ENCODE measurements at places on chromosomes 4 and X.

- DNase-seq = no peak
Observed at GRCh38 chr4:58357947-58358346, 1247.8 kb upstream of the IGFBP7 start.

GRCh38 chrX:69093960-69094871 lies 71.0 kb downstream of the PJA1 start:
- DNase-seq = peak; percentile 17

DNA sequence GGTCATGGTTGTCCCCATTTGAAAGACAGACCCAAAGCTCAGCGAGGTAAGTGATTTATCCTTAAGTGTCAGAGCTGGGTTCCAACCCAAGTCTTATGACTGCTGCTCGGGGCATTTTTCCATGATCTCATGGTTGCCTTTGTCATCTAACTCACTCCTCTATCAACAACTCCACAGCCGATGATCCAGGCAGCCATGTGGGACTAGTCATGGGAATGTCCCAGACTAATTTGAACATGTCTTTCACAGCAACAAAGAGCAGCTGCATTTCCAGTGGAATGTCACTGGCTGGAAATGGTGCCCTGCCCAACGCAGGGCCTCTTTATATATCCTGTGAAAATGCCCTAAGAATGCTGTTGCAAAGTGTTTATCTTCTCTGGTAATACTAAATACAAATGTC lies 284.8 kb upstream of the PPARGC1A start:
- DNase-seq = no peak

- no peak for DNase-seq
Observed at GRCh38 chr4:1155314-1155713, 17.1 kb downstream of the SPON2 start.

- no peak for DNase-seq
Observed at GRCh38 chr4:105911426-105911825, 16.2 kb downstream of the NPNT start.

DNA sequence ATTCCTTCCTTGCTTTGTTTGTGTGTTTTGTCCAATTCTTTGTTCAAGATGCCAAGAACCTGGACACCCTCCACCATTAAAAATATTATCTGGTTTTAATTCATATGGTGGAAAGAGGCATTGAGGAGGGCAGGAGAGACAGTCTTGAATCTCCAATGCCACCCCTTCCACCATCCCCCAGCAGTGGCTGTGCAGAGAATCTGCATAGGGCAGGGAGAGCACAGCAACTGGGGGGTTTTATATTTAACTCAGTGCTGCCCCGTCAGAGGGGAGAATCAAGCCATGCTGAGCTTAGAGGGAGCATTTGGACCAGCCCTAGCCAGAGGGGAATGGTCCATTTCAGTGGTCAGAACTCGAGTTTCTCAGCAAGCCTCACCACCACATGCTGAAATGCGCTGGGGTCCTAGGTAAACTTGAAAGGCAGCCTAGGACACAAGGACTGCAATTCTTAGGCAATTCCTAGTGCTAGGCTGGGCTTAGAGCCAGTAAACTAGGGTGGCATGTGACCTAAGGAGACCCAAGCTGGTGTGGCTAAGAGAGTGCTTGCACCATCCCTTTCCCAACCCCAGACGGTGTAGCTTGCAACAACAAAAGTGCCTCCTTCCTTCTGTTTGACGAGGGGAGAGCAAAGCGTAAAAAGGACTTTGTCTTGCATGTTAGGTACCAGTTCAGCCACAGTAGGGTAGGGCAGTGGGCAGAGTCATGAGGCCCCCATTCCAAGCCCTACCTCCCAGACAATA lies 34.2 kb downstream of the CCDC158 start:
- DNase-seq = no peak

- DNase-seq = no peak
Observed at GRCh38 chr4:152935631-152936445, at the start of gene FHDC1. FHDC1 (plus strand) TSS chr4:152936323; CDS start chr4:152943058, 6,735 bp downstream.

DNA sequence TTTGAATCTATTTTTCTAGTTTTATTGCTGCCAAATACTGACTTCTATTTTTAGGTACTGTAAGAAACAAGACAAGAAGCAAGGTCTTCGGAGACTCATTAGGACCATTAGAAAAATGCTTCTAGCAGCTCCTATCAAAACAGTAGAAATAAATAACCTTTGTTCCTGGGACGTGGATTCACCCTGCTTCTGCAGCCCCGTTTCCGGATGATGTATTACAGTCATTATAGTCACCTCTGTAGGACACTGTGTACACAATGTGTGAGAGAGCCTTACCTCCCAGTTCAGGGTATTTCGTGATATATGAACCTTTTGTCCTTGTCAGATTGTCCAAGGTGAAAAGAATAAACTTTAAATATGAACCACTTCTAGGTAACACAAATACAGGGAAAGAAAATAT lies 484.0 kb upstream of the TECRL start:
- DNase-seq = no peak

GRCh38 chrX:131565909-131566308 lies 22.0 kb downstream of the OR13H1 start:
- no peak for DNase-seq

GRCh38 chr4:124903995-124904722 lies 191.6 kb upstream of the ANKRD50 start:
- DNase-seq = no peak

GRCh38 chr4:4446434-4446833 lies 59.5 kb downstream of the NSG1 start:
- no peak for DNase-seq

- DNase-seq = no peak
Observed at GRCh38 chr4:79177388-79177787, 148.5 kb downstream of the NAA11 start.

DNA sequence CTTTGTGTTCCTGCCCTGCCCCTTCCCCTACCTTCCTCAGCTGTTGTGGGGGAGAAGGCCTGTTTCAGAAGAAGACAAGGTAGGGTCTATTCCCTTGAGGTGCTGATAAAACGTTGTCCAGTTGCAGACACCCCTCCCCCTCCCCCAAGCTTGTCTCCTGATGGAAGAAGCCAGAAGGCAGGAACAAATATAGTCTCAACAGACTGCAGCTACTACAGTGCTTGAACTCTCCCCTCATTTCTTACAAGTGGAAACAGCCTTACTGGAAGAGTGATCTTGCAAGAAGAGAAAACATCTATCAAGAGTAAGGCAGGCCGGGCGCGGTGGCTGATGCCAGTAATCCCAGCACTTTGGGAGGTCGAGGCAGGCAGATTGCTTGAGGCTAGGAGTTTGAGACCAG lies 11.0 kb upstream of the MAP7D3 start:
- DNase-seq = no peak

DNA sequence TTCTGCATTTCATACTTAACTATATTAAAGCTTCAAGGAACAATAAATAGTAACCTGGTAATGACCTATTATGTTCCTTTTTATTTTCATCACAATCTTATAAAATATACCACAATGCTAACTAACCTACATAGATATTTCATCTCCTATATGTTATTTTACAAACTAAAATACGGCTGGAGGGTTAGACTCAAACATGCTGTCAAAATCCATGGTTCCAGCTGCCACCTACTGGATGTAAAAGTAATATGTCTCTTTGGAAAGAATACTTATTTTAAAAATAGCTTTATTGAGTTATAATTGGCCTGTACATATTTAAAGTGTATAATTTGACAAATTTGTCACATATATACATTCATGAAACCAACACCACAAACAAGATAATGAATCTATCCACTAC lies 15.0 kb downstream of the RGN start:
- DNase-seq = no peak

GRCh38 chr4:7352486-7352885 lies 82.2 kb downstream of the PSAPL1 start:
- DNase-seq = no peak

DNA sequence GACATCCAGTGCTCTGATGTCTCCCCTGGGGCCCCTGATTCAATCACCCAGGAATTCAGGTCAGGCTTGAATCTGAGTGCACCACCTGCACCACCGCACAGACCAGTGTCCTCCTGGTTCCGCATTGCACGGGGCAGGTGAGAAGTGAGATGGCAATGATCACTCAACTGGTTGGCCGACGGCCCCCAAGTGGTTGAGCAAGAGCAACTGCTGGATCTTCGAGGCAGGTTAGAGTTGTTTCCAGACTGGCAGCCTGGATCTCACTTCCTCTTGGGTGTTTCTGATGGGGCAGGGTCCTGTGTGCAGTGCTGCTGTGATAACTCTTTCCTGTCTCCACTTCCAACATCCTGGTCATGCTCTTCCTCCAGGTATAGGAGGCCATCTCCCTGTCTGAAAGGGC lies 50.4 kb downstream of the C4orf50 start:
- DNase-seq = no peak

- DNase-seq = no peak
Observed at GRCh38 chr4:53899586-53900270, 164.7 kb downstream of the CHIC2 start.

- no peak for DNase-seq
Observed at GRCh38 chrX:84363663-84364062, 138.6 kb downstream of the HDX start.

DNA sequence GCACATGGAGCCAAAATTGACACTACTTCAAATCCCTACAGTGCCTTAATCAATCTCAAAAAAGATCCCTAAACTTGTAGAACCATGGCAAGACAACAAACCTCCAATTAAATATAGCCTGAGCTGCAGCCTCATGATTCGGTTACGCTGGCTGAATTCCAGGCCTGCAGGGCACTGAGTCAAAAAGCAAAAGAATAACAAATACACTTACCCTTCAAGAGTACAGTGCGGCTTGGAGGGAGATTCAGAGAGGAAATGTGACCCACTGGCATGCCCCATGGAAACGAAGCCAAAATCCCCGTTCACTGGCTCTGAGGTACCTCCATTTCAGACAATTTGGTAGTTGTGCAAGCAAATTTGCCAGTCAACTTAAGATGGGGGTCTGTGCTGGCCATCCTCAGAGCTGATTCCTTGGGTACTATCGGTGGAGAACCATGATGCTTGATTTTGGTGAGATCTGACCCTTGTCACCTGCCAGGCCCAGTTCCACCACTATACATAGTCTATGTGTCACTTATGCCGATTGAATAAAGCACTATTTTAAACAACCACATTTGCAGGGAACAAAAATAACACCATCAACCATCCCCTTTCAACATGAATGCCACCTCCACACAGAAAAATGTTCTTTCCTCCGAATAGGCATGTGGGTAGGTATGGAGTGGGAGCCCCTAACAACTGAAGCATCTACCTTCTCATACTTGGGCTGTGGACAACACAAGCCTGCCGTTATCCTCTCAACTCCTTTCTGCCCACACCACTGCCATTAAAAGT lies 2.1 kb downstream of the C4orf54 start:
- DNase-seq = no peak

DNA sequence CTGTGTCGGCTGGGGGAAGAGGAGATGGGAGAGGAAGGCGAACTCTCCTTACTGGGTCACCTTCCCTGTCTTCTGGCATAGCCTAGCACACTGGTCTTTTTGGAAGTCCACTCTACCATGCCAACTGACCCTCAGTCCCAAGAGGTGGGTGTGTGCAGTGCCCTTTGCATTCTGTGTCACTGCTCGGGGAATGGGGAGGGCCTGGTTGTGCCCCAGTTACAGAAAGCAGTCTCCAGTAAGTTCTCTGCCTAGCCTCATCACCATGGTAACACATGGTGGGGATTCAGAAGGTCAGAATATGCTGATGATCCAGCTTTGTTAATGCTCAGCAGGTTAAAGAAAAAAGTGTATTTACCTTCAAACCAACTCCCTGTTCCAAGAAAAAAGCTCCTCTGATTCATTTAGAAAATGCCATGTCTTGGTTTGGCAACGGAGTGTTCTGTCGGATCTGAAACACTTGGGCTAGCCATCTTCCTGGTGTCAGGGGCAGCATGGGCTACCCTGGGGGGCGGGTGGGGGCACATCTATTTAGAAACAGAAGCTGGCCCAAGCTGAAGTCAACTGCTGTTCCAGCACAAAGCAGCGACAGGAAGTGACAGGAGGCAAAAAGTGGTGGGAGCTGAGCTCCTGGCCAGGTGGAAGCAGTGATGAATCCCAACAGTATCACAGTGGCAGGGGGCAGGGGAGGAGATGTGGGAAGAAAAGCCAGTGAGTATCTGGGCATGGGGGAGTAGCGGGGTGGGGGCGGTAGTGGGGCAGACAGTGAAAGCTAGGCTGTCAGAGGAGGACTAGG lies 37.0 kb downstream of the NSG1 start:
- no peak for DNase-seq

- DNase-seq = no peak
Observed at GRCh38 chrX:16124201-16124600, 836 bp downstream of the GRPR start.

GRCh38 chrX:150201391-150201790 lies 161.7 kb upstream of the MAMLD1 start:
- DNase-seq = no peak

DNA sequence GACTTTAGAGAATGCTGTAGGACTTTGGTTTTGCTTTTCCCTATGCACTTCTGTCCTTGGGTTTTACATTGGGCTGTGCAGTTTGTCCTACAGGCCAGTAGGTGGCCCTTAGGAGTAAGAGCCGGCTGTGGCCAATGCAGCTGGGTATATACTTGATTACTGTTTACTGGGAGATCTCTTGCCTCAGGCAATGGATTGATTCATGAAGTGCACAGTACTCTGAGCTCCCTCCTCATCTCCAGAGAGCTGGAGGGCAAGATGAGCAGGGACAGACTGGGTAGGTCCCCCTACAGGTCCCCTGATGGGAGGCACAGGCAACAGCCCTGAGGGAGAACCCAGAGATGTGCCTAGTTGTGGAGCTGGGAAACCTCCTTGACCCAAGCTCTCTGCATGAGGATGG lies 103.8 kb upstream of the QRFPR start:
- DNase-seq = peak; percentile 3

- no peak for DNase-seq
Observed at GRCh38 chr4:62285026-62285425, 1084.9 kb downstream of the ADGRL3 start.

GRCh38 chr4:25215511-25215910 lies 18.3 kb upstream of the PI4K2B start:
- no peak for DNase-seq

- DNase-seq = no peak
Observed at GRCh38 chrX:152276277-152276676, 137.9 kb upstream of the MAGEA10 start.

DNA sequence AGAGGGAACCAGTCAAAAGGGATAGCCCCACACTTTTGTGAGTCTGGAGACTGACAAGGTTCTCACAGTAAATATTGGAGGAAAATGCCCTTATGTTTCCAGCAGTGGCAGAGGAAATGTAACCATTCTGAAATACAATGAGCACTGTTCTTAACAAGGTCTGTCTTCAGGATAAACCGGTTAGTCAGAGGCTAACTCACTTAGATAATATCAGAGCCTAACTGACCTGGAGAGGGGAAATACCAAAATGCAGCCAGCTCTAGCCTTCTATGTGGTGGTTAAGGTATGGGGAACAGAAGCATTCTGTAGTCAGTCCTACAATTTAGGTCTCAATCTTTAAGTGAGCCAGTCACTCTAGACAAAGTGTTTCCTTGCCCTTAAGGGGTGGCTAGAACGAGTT lies 70.8 kb downstream of the TBCK start:
- no peak for DNase-seq

Measured in central memory CD4-positive, alpha-beta T cell (primary cell).